ENCODE measurements at places on chromosomes 16 and 17. TPM values are rescaled to one million over a fixed set of nuclear protein-coding genes. Genes with fewer than 3 reads are reported as not detected.

- DNase-seq = no peak
These were observed 5.7 kb upstream of the MILR1 start for GRCh38 chr17:64443086-64443760.

DNA sequence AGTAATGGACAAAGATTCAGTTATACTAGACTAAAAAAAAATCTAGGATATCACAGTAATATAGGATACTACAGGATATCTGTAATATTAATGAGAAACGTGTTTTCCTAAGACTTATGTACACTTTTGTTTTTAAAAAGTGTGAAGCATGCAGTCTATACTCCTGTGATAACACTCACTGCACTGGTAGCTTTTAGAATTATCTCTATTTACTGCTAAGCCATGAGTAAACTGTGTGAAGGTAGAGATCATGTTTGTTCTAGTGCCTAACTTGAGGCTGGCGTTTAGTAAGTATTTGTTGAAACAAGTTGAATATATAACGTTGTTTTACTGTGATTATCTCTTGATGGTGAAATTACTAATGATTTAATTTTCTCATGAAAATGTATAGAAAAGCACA lies 23.9 kb downstream of the RPA1 start:
- no peak for DNase-seq

GRCh38 chr17:39183720-39184119 lies 13.7 kb downstream of the CACNB1 start:
- no peak for DNase-seq

- DNase-seq = no peak
These were observed 501.6 kb downstream of the MAF start for GRCh38 chr16:79098907-79099306.

- DNase-seq = no peak
These were observed 108.3 kb downstream of the ZNF423 start for GRCh38 chr16:49747654-49748053.

DNA sequence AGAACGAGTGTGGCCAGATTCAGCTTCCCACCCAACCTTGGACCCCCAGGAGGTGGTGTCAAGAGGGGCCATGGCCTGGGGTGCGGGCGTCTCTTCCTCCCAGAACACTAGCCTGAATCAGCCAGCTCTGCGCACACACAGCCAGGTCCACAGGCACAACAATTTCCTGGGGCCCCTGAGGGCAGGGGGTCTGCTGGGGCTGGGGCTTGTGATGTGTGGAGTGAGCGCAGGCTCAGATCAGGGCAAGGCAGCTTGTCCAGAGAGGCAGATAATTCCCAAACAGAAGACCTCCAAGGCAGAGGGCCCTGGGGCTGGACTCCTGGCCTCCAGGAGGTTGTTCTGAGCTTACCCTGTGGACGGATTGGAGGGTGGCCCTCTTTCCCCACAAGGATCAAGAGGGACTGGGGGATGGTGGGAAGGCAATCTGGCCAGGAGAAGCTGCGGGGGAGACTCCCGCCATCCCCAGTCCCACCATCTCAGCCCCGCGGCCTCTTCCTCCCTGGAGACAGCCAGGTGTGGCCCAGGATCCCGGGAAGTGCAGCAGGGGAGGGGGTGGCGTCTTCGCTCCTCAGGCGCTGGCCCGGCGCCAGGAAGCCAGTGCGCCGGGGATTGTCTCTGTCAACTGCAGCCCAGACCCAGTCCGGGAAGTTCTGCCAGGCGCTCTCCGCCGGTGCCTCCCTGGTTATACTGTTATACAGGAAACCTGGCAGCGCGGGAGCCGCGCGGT lies 52.0 kb upstream of the AMZ2 start:
- DNase-seq = peak; percentile 57

ANKS3 gene
- total RNA-seq = 7.8 TPM

EFCAB13 gene
- total RNA-seq = 2.4 TPM
